ENCODE measurements at places on chromosomes 6 and 20.

GRCh38 chr6:113394216-113394615 is 462.9 kb upstream of the MARCKS start:
- no peak for DNase-seq

DNA sequence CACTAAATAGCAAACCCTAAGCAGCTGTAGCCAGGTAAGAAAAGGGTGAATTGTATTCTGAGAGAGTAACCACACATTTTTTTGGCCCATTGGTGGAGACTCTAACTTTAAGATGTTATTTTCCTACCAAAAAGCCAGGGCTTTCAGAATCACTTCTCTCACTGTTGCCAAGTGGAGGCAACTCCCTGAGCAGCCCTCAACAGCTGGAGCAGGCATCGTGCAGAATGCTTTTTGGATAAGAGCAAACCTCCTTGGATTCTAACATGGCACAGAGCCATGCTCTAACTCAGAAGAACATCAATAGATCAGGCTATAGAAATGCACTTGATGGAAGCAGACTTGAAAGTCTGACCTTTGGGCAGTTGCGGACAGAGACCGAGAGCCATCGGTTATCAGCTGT is 722.2 kb upstream of the CHD6 start:
- no peak for DNase-seq

GRCh38 chr6:136718476-136718875 is 73.8 kb downstream of the MAP3K5 start:
- no peak for DNase-seq

GRCh38 chr6:14312587-14312986 is 195.0 kb downstream of the CD83 start:
- peak; percentile 22 for DNase-seq

DNA sequence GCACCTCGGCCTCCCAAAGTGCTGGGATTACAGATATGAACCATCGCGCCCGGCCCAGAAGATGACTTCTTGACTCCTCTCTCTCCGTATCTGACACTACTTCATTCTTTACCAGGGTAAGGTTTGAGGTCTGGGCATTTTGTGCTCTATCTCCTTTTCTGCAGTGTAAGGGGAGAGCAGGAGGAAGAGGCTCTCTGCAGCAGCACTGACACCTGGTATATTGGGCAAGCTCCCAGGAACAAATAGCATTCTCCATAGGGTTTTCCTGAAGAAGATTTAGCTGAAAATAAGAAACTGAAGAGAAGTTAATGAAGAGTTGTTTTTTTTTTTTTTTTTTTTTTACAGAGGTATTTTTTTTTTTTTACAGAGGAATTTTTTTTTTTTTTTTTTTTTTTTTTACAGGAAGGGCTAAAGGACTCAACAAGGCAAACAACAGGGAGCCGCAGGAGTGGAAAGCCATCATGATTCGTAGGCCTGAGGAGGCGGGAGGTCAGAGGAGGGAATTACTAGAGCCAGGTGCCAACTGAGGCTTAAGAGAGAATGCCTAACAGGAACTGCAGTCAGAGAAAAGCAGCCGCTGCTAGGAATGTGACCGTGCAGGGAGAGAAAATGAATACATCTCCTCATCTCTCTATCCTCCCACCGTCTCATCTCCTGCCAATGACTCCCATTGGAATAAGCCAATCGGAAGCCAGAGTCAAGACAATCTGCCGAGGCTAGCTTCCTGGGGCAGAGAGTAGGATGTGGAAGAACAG is 34.7 kb upstream of the ADGRF4 start:
- DNase-seq, result no peak

- no peak for DNase-seq
Measured at GRCh38 chr20:63574156-63574828, at the start of gene HELZ2. Gene HELZ2 (minus strand): TSS chr20:63574239. CDS start chr20:63572385, 1,854 bp downstream.

DNA sequence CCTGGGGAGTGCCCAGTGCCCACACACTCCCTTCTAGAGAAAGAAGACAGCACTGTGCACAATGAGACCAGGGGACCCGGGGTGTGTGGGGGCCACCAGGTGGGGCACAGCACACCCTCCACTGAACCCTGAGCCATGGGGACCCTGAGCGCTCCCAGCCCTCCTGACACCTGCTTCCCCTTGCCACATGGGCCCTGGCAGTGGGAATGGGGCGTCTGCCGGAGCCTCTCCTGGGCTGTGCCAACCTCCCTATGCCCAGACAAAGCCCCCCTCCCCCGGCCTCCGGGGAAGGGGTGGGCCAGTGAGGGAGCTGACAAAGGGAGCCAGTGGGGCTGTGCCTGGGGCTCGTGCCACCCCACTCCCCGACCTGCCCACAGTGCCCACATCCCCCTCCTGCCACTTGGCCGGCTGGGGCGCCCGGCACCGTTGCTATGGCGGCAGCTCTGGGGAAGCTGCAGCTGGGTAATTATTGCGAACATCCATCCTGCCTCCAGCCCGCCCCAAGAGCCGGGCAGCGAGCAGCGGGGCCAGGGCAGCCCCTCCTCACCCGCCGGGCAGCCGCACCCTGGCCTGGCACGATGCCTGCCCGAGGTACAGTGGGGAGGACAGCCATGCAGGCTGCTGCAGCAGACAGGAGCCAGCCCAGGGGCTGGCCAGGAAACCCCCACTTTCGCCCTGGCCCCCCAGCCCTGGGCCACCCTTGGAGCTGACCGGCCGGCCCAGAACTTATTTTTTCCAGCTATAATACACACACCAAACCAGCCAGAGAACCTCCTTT is 41.9 kb upstream of the NOL4L start:
- DNase-seq, result no peak

DNA sequence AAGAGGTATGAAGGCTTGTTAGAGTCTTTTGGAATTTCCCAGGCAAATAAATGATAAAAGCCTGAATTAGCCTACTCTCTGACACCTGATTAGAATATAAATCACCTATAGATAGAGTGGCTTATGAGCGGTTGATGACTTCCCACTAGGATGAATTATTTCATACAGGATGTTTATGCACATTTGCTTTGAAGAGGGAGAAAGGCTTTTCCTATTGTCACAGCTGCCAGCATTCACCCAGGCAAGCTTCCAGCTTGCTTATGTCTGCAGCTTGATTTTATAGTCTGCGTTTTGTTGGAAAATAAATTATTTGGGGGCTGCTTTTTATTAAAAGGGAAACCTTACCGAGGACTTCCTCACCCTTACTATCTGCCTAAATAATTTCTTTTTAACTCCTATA is 51.3 kb upstream of the EIF2S2 start:
- no peak for DNase-seq

DNA sequence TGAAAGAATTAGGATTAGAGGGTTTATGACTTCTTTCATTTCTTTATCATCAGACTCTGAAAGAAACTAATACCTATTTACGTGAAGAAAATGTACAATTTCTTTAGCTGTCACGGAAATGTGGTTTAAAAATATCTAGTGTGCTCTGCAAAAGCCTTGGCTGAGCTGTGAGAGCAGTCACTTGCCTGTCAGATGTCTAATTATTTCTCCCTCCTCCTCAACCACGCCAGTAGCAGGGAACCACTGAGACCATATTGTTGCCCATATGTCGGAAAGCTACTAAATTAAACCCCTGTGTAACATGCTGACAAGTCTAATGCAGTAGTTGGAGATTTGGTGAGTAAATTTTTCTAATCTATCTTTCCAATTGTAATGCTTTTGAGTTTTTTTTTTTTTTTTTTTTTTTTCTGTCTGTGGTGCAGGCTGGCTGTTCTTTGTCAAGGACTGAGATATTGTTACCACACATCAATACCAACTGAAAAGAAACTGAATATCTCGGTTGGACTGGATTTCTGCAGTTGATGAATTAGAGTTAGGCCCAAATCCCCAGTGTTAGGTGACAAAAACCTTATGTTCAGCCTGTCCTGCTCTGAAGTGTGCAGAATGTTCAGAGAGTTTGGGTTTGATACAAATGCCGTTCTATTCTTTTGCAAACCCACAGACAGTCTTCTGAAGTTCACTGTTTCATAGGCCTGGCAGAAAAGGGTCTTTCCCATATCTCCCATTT is 302.9 kb upstream of the SYNCRIP start:
- DNase-seq, result no peak

DNA sequence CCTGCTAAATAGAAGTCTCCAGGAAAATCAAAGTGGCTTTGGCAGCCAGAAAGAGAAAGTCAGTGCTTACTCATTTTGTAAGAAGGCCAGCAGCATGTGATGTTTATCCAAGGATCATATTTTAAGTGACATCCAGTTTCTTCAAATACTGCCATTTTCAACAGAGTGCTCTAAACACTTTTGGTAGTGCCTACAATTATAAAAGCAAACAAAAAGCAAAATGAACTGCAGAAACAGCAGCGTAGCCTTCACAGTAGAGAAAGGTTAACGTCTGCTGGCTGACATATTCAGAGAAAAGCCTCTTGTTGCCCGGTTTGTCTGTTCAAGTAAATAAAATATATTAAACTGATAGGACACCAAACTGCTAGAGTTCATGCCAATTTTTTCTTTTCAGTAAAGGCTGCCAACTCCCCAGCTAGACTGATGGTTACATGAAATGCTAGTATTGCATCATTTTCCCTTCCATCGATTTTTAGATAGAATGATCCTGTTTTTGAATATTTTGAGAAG is 705.7 kb upstream of the SLC35B3 start:
- no peak for DNase-seq

- no peak for DNase-seq
Measured at GRCh38 chr6:149563203-149563927, 2.8 kb upstream of the GINM1 start.

- no peak for DNase-seq
Measured at GRCh38 chr20:3101737-3102574, 17.4 kb upstream of the AVP start.

GRCh38 chr6:82494367-82494766 is 130.8 kb downstream of the TPBG start:
- no peak for DNase-seq

DNA sequence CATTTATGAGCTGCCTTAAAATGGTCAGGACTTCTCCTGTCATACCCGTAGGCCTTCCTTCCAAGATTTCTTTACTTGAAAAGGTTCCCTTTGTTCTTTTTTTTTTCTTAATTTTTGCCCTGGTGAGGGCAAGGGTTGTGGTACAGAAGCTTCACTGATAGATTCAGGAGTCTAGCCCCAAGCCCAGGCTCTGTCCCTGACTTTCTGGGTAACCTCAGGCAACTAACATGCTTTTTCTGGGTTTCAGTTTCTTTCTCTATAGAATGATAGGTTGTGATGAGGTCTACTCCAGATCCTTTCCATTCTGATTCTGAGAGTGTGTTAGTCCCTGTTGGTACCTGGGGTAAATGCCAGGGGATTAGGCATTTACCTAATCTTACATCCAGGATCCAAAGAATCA is 21.2 kb downstream of the SNPH start:
- no peak for DNase-seq

DNA sequence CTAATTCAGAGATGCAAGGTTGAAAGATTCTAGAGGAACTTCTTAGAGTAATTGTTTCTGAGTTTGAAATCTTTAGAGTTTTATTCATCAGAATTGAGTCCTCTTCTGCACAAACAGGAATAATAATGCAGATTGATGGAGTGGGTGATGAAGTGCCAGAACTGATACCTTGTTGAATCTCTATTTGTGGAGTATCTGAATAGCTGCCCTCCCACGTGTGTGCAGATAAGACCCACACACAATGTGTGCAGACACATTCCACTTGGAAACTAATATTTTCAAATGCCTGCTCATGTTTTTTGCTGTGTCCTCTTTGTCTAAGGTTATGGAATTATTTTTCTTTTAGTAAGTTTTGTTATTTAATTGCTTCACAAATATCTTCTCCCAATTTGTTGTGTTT is 1167.8 kb upstream of the MAP3K7 start:
- no peak for DNase-seq

DNA sequence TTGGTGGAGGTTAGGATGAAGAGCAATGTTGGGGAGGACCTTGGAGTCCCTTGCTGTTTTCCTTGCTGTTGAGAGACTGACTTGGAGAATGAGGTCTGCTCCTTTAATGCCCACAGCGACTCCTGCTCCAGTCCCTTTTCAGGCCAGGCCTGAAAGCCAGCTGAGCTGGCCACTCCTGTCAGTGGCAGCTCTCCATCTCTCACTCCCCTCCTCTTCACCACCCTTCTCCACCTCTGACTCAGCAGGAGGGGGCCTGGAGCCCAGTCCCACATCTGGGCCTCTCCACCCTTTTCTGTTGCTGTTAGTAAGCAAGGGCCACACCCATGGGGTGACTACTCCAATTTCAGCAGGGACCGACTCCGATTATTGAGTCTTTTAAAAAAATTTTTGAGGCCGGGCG is 2.2 kb downstream of the SNX21 start:
- no peak for DNase-seq

- DNase-seq, result no peak
Measured at GRCh38 chr6:20661721-20662120, 127.5 kb downstream of the CDKAL1 start.

- DNase-seq, result peak; percentile 33
Measured at GRCh38 chr20:14055127-14055742, 59.9 kb downstream of the MACROD2 start.

DNA sequence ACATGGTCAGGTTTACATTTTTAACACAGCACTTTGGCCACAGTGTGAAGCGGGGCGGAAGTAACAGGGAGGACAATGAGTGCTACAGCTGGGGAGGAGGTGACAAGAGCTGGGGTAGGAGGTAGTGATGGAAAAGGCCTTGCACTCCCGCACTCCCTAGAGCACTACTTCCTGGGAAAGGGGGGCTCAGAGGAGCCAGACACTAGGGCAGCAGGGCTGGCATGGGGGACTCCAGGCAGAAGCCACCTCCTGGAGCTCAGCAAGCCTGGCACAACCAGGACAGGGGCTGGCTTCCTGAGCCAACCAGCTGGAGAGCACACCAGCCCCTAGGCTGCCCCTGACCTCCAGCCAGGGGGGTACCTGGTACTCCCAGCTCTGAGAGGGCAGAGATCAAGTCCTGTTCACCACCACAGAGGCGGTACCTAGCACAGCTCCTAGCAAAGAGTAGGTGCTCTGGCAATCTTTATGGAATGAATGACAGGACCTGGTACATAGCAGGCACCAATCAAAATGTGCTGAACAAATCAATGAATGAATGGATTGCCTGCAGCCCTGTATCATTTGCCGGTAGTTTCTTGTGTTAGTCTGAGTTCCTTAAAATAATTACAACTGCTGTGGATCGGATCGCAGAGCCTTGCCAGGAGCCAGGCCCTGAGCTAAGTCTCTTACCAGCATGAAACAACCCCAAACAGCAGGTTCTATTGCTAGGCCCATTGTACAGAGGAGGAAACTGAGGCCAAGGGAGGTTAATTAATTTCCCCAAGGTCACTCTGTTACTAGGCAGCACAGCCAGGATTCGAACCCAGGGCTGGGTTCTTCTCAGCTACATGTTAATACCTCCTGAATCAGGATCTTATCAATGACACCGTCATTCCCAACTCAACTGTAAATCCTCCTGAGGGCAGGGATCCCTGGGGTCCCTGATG is 15.5 kb downstream of the NOL4L start:
- no peak for DNase-seq

DNA sequence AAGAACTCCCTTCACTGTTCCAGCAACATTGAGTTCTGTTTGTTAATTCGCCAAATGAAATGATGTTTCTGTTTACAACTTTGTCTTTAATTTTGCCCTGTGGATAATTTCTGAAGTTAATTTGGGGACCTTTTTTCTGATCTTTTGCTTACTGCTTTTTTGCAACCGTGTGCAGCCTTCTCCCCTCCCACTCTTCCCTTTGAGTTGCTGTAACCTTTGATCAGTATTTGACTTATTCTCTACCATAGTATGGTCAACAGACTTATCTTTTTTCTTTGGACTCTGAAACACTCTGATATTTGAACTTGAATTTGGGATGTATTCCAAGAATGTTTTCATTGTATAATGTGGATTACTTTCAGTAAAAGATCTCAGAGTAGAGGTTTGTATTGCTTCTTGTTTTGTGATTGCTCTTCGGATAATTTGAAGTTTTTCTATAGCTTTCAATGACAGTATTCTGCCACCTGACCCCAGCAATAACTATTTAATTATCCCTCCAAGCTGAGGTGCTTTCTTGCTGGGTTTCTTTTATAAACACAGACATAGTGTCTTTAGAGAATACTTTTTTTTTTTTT is 46.2 kb downstream of the LRRN4 start:
- no peak for DNase-seq
